Stimulated activated CD4-positive, alpha-beta T cell treated with anti-CD3 and anti-CD28 coated beads, Interleukin-12 subunit alpha, Interleukin-12 subunit beta, amount 100 ng/mL, for 24 hours (primary cell): ENCODE measurements at places on chromosomes 11 and 22.

DNA sequence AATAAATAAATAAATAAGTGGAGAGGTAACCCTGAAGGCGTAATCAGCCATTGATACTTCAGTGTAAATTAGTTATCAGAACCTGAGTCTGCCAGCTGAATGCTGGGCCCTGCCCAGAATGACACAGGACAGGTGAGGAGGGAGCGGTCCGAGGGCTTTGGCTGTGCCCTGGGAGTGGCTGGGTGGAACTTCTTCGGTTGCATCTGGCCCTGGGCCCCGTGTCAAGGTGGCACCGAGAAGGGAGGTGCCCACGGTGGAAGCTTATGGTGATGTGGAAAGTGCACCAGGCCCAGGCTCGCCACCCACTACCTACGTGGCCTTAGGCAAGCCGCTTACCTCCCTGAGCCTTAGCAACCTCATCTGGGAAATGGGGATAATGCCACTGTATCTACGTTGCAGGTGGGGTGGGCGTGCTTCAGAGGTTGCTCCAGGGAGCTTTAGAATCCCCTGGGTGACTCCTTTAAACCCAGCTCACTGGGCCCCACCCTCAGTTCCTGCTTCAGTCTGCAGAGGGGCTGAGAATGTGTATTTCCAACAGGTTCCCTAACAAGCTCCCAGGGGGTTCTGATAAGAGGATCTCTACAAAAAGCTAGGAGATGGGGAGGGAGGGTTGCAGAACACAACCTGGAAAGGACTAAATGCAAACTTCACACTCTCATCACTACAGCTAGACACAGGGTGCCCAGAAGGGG lies 38.8 kb downstream of the TXN2 start:
- no peak for DNase-seq

DNA sequence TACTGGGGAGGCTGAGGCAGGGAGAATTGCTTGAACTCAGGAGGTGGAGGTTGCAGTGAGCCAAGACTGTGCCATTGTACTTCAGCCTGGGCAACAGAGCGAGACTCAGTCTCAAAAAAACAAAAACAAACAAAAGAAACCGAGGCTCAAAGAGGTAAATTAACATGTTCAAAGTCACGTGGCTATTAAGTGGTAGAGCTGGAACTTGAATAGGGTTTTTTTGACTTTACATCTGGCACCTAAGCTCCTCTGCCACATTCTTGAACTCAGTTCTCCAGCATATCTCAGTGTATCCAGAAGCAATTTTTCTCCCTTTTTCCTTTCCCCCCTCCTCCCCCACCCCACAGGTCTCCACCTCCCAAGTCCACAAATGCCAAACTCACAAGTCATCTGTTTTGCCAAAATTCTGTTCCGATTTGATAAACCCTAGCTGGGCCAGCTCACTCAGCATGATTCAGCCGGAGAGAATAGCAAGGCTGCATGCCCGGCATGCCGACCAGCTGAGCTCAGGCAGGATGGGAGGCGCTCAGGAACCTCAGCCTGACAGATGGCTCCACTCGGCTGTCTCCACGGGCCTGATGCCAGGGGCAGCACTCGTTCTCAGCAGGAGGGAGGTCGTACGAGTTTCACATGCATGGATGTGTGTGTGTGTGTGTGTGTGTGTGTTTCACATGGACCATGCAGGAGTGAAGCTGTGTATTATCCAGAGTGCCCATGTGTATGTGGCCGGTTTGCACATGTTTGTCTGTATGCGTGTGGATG lies 63.2 kb upstream of the RRAS2 start:
- DNase-seq: no peak

GRCh38 chr11:119737366-119738058 lies 8.5 kb upstream of the NECTIN1 start:
- DNase-seq: no peak

DNA sequence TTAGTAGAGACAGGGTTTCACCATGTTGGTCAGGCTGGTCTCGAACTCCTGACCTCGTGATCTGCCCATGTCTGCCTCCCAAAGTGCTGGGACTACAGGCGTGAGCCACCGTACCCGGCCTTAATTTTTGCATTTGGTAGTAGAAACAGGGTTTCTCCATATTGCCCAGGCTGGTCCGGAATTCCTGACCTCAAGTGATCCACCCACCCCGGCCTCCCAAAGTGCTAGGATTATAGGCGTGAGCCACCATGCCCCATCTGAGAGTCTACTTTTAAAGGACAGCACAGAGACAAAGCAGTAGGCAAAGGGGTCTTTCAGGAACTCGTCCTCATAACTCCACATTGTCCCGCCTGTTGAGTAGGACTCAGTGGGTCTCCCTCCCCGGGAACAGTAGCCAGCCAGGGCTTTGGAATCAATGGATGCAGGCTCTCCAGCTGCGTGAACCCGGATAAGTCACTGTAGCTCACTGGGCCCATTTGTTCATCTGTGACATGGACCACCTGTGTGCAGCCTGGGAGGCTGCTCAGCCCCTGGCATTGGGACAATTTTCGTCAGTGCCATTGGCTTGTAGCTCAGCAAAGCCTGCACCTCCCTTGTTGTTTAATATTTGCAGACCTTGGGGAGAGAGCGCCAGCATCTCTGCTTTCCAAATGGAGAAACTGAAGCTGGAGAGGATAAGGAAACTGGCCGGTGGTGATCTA lies 86.1 kb downstream of the ARHGAP8 start:
- no peak for DNase-seq

DNA sequence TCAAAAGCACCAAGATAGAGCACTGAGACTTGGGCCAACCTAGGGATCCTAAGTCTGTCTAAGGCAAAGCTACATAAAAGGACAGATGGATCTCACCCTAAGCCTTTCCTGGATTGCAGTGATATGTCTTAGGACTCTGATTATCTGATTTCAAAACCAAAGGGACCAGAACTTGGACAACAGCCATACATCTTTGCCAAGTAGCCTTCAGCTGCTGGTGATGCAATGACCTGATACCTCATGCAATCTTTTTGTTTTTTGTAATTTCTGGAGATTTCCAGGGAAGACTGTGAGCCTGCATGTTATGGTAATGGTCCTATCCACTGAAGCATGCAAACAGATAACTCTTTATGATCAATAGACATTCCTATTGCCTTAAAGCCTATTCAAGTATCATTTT lies 230.4 kb upstream of the MTNR1B start:
- DNase-seq: no peak

DNA sequence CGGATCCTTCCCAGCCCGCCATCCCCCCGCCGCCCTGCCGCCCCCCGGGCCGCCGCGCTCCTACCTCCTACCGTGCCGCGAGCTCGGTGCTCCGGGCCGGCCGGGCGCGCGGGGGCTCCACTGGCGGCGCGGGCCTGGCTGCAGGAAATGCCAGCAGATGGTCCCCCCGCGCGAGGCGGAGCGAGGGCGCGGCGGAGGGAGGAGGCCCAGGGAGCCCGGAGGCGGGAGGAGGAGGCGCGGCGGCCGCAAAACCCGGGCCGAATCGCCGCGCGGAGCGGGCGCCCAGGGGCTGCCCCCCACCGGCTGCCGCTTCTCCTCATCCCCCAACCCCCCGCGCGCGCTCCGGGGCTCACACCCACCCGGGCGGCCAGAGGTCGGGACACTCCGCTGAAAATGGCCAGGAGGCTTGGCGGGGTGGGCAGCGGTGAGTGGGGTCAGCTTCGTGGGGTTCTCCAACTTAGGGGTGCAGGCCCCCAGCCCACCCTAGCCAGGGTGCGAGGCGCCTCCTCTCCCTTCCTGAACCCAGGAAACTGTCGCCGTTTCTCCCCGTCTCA lies at the start of gene OSBPL5:
Gene OSBPL5 (minus strand): TSS at position 159 of the 554 bp plus-strand sequence. CDS start 36,162 bp downstream, outside the sequence.
- peak; percentile 38 for DNase-seq

DNA sequence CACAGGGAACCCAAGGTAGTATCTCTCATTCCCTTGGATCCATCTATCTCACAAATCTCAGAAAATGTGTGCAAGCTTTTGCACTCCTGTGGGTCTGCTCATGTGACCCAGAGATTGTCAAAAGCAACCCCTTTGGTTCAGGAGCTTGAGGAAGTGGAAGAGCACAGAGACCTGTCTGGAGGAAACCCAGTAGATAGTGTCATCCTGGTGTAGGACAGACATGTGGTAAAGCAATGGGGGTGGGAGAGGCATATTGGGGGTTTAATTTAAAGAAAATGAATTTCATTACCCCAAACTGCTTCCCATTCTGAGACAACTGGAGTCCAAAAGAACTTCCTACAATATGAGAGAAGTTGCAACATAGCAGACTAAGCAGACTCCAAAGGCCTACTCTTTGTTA lies 5.8 kb upstream of the MS4A14 start:
- no peak for DNase-seq

DNA sequence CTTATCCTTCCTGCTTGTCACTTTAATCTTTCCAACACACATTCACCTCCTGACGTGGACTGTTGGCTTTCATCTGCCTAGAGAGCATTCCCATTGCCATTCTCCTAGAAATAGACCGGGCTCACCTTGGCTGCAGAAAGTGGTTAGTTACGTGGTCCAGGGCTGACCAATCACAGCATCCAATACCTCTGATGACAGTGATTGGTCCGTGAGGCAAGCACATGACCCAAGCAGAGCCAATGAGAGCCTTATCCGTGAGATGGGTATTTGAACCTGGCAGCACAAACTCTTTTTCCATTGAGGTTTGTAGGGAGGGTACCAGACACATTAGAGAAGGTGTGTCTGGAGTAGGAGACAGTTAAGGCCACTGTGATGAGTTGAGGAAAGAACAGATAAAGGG lies 85.8 kb downstream of the MIAT start:
- DNase-seq: no peak

GRCh38 chr11:45432910-45433309 lies 146.8 kb upstream of the SYT13 start:
- no peak for DNase-seq

GRCh38 chr11:12729941-12730340 lies 55.7 kb downstream of the TEAD1 start:
- DNase-seq: no peak

DNA sequence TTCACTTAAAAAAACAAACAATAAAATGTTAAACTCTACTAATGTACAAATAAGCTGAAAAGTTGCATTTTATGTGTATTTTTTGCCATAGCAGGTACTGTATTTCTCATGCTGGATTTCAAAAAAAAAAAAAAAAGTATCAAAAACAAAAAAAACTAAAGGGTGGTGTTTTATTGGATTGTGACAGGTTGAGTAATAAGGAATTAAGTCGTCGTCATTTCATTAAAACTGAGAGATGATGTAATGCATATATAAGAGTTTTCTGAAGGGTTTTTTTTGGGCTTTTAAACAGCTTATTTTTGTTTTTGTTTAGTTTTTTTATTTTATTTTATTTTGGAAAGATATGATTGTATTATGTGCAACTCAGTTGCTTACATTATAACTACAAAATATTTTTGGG lies 10.9 kb upstream of the ADSL start:
- DNase-seq: no peak

GRCh38 chr11:105923252-105923651 lies 98.8 kb downstream of the MSANTD4 start:
- DNase-seq: no peak
